Fibroblast of skin of right quadriceps (primary cell): ENCODE measurements at places on chromosomes 13 and 19.

DNA sequence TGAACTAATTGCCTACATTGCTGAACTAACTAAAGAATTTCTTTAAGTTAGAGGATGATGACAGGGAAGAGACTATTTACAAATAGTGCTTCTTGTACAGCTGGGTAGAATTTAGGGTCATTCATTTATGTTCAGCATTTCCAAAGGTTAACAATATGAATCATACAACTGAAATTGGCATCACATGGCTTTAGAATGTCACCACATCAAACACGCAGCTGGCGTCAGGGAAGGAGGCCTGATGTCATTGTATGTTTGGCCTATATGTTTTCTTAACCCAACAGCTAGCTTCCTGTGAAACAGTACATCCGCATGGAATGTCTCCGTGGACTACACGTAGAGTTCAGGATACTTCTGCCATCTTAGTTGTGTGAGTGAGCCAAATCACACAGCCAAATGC, 99.0 kb upstream of the TNFSF11 start:
- DNase-seq, result peak; percentile 14

DNA sequence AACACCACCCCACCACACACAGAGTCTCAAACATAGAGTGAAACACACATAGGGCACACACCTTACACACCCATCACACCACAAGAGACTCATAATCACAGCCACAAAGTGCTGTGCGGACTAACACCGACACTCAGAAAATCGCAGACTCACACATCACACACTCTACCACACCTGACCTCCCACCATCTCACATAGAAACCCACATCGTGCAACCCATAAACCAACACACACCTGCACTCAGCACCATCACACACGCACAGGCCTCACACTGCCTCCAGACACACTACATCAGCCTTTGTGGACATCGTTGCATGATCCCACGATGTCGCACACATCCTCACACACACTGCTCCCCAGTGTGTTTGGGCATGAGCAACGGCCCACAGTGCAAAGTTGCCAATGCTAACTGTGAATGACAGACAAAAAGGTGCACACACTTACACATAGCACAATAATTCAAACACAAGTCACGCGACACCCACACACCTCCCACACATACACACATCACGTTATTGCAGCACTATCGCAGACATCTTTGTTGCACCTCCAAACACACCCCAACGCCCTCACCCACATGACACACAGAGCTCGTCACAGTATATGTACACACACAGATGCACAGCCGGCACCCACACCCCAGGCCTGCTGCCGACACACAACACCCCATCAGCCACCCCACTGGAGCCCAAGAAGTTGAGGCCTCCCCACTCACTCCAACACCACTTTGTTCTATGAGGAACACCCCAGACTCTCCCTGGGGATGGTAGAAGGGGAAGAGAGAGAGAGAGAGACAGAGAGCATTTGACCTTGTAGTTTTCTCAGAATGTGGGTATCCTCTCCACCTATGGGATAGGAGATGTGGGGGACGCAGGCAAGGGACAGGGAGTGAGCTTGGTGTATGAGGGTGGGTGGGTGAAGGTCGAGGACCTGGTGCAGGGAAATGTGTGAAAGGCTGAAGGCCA, 1.2 kb upstream of the ATP1A3 start:
- DNase-seq, result no peak

- peak; percentile 94 for DNase-seq
Observed at GRCh38 chr19:31378404-31378803, 29.2 kb upstream of the TSHZ3 start.

DNA sequence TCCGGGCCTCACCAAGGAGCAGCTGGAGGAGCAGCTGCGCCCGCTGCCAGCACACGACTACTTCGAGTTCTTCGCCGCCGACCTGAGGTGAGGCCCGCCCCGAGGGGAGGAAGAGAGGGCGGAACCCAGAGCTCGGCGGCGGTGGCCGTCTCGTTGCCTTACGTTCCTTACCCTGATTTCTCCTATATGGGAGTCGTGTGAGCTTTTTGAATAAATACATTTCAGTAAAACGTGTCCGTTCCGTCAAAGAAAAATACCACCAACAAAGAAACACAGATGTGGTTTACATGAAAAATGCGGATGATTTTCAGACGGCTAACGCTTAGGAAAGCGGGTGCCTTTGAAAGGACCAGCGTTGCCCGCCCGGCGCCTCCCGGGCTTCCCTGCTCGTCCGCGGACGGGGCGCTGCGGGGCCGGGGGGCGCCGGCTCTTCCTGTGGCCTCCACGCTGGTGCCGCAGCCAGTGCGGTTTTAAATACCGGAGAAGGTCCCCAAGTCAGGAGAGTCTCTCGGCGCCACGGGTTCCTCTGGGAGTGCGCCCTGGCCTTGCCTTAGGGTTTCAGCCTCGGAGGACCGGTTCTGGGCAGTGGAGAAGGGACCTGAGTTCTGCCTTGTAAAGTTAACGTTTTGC, 755 bp downstream of the UPF3A start:
- no peak for DNase-seq

DNA sequence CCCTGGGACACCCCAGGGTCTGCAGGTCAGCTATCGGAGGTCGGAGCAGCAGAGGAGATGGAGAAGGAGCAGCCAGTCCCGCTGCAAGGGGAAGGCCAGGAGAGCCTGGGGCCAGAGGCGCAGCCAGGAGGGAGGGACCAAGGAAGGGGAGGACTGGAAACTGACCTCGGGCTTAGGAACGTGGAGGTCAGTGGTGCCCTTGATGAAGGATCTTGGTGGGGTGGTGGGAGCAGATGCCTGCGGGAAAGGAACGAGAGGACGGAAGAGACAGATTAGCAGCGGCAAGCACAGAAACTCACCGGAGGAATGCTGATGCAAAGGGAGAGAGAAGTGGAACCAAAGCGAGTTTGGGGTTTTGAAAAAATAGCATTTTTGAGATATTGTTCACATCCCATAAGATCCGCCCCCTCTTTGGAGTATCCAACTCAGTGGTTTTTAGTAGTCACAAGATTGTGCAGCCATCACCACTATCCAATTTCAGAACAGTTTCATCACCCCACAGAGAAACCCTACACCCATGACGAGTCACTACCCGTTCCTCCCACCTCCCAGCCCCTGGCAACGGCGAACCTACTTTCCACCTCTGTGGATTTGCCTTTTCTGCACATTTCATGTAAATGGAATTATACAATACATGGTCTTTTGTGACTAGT, 22.1 kb downstream of the PLEKHF1 start:
- peak; percentile 95 for DNase-seq

DNA sequence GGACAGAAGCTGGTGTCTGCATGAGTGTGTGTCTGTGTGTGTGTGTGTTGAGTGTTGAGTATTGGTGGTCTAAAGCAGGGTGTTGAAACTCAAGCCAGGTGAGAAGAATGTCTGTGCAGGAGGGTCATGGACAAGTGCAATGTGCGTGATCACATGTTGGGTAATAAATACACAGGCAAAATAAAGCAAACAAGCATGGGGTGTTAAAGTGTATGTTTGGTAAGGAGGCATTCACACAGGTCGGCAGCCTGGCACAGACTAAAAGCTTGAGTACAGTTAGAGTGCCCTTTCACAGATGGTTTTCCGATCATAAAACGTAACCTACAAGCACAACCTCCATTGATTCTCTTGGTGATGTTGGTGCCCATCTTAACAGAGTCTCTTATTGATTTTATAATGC, 476.9 kb upstream of the KLHL1 start:
- DNase-seq, result no peak

- no peak for DNase-seq
Observed at GRCh38 chr19:19022380-19022961, 10.8 kb downstream of the SUGP2 start.

GRCh38 chr13:40453351-40454021, 213.0 kb downstream of the FOXO1 start:
- peak; percentile 34 for DNase-seq

DNA sequence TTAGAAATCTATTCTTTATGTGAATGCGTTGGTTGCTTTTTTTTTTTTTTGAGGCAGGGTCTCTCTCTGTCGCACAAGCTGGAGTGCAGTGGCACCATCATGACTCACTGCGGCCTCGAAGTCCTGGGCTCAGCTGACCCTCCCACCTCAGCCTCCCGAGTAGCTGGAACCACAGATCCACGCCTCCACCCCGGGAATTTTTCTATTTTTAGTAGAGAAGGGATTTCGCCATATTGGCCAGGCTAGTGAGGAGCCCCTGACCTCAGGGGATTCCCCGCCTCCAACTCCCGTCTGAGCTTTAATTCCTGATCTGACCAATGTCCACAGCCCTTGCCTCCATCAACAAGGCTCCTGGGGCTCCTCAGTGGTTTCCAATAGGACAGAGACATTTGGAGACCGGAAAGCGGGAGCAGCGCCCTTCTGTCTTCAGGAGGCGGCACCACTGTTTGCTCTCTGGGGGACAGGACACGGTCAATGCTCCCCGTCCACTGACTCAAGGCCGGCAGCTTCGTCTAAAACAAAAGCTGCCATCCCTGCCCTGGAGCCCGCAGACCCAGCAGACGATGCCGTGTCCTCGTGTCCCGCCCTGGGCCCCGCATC, 503 bp downstream of the TUBA3C start:
- DNase-seq, result no peak

DNA sequence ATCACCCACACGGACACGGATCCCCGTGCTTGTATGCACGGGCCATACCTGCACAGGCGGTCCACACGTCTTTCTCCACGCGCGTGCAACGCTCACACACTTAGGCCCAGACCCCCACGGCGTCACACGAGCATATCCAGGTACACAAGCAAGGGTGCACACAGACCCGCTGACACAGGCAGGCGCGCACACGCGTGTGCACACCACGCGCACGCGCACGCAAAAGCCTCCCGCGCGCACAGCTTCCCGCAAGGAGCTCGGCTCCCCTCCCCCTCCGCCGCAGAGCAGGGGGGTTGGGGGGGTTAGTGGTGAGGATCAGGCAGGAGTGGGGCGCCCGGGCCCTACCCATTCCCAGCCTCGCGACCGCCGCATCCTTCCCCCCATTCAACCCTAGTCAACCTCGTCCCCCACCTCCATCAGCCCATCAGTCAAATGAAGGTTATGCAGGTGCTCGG, 407 bp downstream of the RAB3A start:
- DNase-seq, result no peak

GRCh38 chr19:31770223-31770622, 421.0 kb upstream of the TSHZ3 start:
- DNase-seq, result no peak

DNA sequence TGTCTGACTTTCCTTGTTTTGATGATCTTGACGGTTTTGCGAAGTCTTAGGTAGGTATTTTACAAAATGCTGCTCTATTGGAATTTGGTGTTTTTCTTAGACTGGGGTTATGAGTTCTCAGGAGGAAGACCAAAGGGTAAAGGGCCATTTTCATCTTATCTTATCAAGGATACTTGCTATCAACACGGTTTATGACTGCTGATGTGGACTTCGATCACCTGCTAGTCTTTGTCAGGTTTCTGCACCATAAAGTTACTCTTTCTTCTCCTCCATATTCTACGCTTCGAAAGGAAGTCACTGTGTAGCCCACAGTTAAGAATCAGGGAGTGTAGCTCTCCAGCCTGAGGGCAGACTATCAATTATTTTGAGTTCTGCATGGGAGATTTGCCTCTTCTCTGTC, 7.4 kb upstream of the CEBPG start:
- no peak for DNase-seq

DNA sequence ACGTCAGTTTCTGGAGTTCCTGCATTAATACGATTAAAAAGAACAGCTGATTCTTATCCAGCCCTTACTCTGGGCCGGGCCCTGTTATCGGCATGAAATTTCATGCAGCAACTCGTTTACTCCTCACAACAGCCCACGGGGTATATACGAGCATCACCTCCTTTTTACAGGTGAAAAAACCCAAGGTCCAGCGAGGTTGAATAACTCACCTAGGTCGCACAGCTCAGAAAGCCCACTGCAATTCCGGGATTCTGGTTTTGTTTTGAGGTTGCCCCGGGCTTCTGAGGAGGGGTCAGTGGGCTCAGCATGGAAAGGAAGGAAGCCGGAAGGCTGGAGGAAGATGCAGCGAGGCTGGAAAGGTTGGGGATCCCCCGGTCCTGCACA, 577 bp upstream of the ACP7 start:
- no peak for DNase-seq

GRCh38 chr13:25196971-25197370, 24.9 kb upstream of the AMER2 start:
- no peak for DNase-seq

DNA sequence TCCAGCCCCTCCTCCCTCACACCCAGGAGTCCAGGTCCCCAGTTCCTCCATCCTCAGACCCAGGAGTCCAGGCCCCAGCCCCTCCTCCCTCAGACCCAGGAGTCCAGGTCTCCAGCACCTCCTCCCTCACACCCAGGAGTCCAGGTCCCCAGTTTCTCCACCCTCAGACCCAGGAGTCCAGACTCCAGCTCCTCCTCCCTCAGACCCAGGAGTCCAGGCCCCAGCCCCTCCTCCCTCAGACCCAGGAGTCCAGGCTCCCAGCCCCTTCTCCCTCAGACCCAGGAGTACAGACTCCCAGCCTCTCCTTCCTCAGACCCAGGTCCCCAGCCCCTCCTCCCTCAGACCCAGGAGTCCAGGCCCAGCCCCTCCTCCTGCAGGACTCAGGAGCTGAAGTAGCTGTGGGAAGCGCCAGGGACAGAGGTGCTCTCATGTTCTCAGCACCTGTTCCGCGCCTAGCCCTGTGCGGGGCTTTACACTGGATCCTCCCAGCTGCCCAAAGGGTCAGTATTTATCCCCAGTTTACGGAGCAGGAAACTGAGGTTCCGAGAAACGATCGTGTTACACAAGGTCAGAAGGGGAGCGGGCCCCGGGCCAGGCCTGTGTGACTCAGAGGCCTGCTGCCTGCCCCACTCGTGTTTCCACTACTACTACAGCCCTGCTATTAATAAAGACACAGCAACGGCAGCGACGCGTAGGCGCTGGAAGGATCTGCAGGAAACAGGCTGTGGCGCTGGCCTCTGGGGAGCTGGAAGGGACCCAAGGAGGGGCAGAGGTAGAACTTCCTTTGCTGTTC, 1.7 kb upstream of the SBK3 start:
- DNase-seq, result peak; percentile 55

DNA sequence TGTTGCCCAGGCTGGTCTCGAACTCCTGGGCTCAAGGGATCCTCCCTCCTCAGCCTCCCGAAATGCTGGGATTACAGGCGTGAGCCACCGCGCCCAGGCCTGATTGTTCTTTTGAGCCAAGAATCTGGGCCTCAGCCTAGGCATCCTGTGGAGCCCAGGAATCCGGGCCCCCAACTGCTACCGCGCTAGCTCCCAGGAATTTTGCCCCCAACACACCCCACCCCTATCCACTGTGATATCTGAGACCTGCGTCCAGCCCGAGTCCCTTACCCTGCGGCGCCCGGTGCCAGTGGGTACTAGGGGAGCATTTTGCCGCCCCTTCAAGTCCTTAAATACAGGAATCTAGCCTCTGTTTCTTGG, 838 bp upstream of the MYADM start:
- DNase-seq, result peak; percentile 33

- peak; percentile 13 for DNase-seq
Observed at GRCh38 chr13:52156724-52157261, 2.6 kb downstream of the NEK3 start.
